ENCODE measurements at places on chromosomes 16 and 17.
A peak's percentile ranks its signal among the peaks of the same experiment; 100 is the strongest.

DNA sequence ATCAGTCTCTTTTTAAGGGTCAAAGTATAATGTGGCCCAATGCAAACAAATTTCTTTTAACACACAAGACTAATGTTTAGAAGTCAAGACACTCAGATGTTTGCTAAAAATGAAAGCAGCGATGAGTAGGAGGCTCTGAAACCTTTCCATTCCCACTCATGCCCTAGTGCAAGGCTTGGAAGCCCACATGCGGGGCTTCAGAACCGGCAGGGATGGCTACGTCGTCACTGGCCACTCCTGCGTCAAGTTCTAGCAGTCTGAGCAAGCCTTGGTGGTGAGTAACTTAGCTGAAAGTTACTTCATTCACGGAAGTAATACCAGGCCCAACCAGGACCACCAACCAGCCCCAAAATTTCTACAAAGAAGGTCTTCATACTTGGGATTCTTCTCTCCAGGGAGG, 14.8 kb upstream of the TMED6 start:
- no peak for ATAC-seq

GRCh38 chr16:85377388-85378144, 235.6 kb upstream of the GSE1 start:
- no peak for ATAC-seq

DNA sequence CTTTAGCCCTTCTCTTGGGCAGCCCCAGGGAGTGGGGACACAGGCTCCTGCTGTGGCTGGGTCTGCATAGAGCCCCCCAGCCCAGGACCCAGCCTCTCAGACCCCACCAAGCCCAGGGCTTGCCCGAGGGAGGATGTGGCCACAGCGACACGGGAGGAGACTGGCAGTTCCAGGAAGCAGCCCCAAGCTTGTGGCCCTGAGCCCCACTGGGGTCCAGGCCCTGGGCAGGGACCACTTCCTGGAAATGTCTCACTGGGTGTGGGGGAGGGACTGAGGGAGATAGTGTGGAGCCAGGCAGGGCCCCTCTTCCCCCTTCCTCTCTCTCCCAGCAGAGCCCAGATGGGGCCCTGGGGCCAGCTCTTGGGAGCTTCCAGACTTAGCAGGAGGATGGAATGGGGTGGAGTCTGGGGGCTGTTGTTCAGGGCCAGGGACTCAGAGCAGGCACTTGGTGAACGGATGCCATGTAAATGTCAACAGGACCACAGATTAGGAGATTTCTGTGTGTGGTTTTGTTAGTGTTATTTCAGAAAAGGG, 35.3 kb downstream of the ADGRG5 start:
- no peak for ATAC-seq

DNA sequence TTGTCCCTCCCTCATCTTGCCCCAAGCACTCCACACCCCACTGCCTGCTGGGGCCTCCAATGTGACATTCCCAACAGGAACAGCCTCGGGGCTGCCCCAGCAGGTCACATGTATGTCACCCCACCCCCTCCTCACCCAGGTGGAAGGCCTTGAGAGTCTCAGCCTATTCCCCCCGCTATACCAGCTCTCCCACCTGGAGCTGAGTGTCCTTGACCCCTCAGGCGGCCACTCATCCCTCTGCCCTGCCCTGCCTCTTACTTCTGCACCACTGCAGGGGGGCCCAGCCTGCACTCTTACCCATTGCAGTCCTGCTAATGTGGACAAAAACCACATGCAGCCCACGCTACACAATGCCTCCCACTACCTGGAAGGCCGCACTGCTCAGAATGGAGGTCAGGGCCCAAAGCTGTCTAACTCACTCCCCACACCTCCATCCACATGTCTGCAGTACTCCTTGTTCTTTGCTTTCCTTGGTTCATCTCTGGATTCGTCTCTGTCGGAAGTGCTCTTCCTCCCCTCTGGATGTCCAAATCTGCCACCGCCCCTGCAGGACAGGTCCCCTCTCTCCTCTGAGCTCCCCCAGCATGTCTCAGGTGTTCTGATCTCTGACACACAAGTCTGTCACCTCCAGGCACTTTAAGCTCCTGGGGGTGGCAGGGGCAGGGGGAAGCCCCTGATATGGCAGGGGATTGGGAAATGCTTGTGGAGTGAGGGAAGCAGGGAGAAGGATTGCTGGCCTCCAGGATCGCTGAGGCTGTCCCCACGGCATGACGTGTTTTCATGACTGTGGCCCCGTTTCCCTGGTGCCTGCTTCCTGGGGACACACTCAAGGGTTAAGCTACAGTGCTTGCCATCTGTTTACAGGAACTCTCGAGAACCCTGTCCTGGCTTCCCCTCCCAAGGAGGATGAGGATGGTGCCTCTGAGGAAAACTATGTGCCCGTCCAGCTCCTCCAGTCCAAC, 20.8 kb downstream of the TRPV2 start:
- ATAC-seq: no peak

DNA sequence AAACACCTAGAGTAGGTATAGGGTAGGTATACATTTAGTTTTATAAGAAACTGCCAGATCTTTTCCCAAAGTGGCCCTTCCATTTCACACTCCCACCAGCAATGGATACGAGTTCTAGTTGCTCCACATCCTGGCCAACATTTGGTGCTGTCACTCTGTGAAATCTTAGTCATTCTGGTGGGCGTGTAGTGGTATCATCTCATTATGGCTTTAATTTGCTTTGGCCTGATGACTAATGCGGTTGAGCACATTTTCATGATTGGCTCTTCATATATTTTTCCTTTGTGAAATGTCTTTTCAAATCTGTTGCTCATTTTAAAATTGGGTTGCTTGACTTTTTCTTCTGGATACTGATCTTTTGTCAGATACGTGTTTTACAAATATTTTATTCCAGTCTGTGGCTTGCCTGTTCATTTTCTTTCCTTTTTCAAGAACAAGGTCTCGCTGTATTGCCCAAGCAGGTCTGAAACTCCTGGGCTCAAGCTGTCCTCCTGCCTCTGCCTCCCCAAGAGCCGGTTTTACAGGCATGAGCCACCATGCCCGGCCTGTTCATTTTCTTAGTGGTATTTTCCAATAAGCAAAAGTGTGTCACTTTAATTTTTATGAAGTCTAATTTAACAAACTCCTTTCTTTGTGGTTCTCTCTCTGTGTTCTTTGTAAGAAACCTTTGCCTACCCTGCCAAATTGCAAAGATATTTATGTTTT, 192.4 kb downstream of the SEC14L1 start:
- no peak for ATAC-seq

GRCh38 chr17:67602974-67603373, 114.8 kb upstream of the NOL11 start:
- no peak for ATAC-seq

GRCh38 chr17:15479703-15480102, 12.3 kb upstream of the CDRT4 start:
- no peak for ATAC-seq

DNA sequence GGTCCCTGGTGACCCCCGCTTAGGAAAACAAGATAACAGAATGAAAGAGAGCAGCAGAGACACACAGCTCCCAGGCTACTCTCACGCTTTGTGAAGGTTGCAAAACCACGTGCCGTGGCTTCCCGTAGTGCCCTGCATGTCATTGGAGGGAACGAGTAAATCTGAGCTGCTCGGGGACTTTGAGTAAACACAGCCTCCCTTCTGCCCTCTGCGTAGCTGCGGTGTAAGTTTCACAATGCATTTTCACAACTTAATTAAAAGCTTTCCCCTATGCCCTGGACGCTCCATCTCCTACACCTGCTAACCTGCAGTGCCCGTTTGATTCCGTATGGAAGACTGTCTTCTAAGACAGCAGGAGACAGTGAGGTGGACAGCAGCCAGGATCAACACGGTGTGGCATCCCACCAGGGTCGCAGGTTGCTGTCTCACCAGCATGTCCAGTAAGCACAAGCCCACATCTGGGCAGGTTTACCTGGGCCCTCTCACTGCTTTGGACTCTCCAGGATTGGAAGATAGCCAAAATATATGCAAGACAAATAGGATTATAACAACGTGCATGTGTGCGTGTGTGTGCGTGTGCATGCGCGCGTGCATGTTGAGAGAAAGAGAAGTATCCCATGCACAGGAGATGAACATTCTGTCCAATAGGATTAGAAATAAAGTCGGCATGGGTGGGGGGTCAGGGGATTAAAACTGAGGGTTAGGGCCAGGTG, 116.4 kb upstream of the RCVRN start:
- no peak for ATAC-seq

GRCh38 chr16:66619534-66620428, 15.3 kb downstream of the CMTM3 start:
- ATAC-seq: peak; percentile 34

- peak; percentile 0 for ATAC-seq
Measured at GRCh38 chr17:2056206-2057174, 1.6 kb downstream of the HIC1 start.

DNA sequence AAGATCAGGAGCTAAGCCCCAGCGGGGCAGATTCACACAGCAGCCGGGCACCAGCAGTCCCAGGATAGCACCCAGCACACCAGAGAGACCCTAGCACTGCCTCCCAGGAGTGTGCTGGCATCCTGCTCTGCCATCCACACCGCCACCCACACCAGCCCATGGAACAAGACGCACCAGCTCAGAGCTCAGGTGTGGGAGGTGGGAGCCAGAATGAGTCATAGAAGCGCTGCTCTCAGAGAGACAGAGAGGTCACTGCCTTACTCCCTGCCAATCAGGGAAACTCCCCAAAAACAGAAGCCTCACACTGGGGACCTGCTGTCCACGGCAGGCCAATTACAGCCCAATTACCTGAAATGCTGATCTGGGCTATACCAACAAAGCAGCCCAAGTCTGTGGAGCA, 64.9 kb downstream of the CDYL2 start:
- no peak for ATAC-seq

GRCh38 chr16:79563921-79564320, 36.6 kb downstream of the MAF start:
- ATAC-seq: no peak

DNA sequence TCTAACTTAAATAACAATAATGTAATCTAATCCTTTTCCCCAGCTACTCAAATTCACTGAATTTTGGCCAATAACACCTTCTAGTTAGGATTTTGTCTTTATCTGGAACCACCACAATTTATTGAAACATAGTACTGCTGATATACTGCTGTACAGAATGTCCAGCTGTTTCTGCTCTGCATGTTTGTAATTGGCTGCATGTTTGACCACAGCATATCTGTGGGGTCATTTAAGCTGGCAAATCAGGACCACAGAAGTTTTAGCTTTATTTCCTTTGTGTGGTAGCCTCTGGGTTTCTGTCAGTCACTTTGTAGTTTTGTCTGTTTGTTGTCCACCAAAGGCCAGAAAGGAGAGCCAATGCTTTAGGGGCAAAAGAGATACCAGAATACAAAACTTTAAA, 22.2 kb upstream of the RAB11FIP4 start:
- no peak for ATAC-seq

DNA sequence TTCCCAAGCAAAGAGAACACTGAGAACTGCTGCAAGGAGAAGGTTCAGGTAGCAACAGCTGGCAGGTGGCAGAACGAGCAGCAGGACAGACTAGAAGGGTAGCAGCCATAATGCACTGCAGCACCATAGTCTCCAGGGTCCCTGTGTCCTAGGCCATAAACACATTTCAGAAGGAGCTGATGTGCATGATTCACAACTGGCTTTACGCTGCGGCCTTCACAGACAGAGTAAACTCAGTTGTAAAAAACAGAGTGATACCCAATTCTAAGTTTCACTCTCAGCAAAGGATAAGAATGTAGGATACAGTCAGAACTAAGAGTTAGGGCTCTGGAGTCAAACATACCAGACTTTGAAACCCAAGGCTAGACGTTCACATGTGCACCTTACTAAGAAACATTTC, 24.4 kb downstream of the ARHGAP17 start:
- ATAC-seq: no peak

- ATAC-seq: no peak
Measured at GRCh38 chr17:75654176-75654575, 12.8 kb downstream of the RECQL5 start.

GRCh38 chr16:23863511-23864422, 28.0 kb downstream of the PRKCB start:
- ATAC-seq: peak; percentile 31

DNA sequence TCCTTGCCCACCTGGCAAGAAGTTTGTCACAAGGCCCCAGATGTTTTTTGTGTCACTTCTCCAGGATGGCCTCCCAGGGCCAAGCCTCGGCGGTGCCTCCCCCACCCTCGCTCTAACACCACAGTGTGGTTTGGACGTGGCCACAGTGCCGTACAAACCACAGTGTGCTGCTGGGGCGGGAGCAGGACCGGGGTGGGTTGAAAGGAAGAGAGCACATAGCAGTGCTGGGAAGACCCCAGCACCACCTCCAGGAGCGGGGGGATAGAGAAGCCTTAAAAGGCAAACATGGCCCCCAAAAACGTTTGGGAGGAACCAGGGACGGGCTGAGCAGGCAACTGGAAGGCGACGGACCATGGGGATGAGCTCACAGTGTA, 5.0 kb upstream of the BCL6B start:
- no peak for ATAC-seq

DNA sequence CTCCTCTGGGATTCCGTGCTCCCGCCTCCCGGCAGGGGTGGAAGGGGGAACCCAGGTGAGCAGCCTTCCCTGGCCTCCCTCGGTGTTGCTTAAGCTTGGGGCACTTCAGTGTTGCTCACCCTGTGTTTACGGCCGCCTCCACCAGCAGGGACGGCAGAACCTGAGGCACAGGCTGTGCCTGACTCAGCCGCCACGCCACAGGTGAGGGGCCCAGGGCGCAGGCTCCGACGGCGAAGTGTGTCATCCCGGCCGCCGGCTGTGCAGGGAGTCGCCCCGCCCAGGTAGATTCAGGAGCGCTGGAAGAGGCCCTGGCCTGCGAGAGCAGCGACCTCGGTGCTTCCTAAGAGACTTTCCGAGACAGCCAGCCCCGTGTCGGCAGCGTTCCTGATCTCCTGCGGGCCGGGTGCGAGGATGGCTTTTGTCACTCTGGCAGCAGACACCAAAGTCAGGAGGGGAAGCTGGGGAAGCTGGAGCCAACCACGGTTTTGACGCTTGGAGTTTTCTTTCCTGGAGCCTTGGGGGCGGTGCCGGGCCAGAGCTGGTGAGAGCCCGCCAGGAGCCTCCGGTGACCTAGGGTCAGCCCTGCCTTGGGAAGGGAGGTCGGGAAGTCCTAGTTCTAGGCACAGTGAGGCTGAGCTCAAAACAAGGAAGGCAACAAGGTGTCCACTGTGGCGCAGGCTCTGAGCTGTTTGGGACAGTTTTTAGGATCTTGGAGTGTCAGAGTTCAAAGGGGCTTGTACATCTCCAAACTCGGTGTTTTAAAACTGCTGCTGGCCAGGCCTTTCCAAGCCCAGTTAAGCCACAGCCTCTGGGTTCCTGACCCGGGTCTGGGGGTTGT, 2.1 kb downstream of the GSE1 start:
- ATAC-seq: no peak

DNA sequence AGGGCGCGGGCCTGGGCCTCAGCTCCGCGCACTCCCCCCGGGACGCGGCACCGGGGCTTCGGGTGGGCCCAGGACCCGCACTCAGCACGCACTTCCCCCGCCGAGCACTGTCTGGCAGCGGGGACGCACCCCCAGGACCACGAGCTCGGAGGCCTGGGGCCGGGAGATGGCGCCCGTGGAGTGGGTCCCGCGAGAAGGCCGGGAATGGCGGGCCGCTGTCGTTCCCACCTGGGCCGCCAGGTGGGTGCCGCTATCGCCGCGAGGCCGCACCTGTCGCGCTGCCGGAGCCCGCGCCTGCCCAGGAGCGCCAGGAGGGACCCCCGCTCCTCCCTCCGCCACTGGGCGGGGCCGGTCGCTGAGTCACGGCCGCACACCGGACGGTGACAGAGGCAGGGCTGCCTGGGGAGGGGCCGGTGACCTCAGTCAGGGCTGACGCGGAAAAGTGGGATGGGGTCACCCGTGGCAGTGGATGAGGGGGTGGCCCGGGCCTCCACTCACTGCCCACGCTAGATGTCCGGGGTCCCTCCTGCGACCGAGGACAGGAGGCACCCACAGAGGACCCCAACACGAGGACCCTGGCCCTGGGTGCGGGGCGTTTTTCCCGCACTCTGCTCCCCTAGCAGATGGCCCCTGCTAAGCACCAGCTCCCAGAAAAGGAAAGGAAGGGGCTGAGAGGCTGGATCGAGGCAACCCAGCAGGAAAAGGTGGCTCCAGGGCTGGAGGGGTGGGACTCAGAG, 6.9 kb upstream of the ACTG1 start:
- peak; percentile 1 for ATAC-seq

Measured in motor neuron (in vitro differentiated cells).